Renal cortex interstitium (tissue), 15 donors: ENCODE measurements at places on chromosomes 7 and 10.

GRCh38 chr7:108613147-108613948 lies 43.7 kb downstream of the DNAJB9 start:
- peak; percentile 20 for DNase-seq

- no peak for DNase-seq
Observed at GRCh38 chr10:86851328-86852207, 95.1 kb downstream of the BMPR1A start.

DNA sequence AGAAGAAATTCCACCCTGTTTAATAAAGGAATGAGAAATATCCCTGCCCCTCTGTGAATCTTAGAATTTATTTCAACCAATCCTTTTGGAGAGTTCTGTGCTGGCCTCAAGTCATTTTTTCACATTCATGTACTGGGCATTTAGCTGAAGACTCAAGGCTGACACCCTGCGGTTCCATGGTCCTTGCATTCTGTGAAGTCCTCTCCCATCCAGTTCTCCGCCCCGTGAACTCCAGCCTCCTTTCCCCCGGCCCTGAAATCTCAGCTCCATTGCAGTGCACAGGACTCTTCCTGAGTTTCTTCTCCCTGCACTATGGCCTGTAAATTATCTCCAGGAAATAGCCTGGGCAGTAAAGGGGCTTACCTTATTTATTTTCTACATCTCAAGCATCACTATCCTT lies 183.0 kb upstream of the KCND2 start:
- no peak for DNase-seq

DNA sequence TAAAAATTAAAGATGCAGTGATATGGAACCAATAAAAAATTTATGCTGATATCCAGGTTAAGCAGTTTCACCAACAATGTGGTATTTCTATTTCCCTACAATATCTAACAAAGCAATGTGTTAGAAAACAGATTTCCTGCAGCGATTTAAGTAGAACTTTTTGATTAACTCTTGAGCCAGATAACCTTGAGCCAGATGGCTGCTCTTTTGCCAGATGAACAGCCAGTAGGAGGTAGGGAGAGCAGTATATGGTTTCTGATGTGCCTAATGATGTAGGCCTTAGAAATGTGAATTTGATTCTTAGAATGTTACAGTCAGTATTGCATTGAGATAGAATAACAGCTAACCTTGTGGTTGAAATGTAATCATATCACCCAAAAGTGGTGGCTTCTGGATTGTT lies 31.1 kb downstream of the STAMBPL1 start:
- no peak for DNase-seq

GRCh38 chr7:140206616-140207389 lies 30.0 kb upstream of the KDM7A start:
- no peak for DNase-seq

GRCh38 chr7:77450613-77451012 lies 34.5 kb upstream of the GSAP start:
- DNase-seq, result no peak

DNA sequence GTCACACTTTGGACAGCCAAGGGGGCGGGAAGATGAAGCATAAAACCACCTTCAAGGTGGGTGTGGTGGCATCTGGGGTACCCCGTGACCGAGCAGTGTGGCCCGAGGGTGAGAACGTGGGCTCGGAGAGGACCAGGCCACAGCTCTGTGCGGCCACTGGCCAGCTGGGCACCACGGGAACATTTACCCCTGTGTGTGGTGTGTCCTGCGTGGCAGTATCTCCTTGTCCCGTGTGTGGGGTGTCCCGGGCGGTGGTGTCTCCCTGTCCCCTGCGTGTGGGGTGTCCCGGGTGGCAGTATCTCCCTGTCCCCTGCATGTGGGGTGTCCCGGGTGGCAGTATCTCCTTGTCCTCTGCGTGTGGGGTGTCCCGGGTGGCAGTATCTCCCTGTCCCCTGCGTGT lies 570.3 kb downstream of the DNAJB6 start:
- no peak for DNase-seq

DNA sequence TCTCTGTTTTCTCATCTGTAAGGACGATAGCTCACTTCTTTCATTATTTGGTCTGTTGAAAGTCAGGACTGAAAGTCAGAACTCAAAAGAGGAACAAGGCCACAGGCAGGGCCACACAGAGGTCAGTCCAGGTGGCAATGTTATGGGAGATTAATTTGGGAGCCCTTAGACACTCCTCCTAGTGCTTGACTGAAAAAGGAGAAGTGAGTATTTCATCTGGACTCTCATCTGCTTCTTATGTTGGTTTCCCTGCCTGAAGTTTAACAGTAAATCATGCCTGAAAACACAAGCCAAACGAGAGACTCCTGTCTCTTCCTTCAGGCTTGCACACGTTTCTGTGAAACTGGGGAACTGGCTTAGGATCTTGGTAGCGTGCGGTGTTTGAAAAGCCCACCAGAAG lies 248.5 kb downstream of the BUB3 start:
- DNase-seq, result no peak

DNA sequence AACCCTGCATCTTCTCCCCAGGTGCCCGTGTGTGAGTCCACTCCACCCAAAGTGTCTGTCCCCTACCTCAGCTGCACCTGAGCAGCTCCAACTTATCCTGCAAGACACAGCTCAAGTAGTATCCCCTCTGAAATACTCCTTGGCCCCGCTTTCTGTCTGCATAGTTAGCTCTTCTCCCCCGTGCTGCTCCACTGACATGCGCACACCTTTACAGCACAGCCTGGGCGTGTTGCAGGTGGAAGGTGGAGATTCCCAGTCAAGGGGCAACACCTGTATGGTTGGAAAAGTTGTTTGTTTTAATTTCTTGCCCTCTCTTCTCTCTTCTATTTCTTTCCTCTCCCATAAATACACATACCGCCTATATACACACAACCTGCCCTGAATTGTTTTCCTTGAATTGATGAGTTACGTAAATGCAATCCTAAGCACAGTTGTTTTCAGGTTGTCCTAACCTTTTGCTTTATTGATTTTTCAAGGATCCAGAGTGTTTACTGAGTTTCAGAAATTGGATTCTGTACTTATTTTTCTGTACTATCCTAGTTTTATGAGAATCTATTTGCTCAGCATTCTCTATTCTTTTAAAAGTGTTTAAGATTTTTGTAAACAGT lies 14.9 kb downstream of the MET start:
- no peak for DNase-seq

DNA sequence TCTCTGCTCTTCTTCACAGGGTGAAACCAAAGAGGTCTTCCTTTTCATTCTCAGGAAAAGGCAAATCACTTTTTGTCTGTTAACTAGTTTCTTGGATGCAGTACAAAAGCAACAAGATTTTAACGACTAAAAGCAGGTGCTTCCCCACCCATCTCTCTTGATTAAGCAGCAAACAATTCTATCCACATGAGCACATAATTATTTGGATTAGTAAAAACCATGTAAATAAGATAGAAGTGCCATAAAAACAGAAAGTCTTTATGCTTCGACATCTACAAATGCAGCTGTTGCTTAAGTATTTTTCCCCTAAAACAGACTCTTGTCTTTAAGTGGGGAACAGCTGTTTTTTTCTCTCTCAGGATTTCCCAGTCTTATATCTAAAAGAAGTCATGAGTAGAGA lies 37.4 kb downstream of the USP54 start:
- no peak for DNase-seq

GRCh38 chr10:114753126-114753525 lies 68.5 kb upstream of the FHIP2A start:
- no peak for DNase-seq

- DNase-seq, result peak; percentile 63
Observed at GRCh38 chr10:69567920-69568319, 5.3 kb downstream of the NEUROG3 start.

DNA sequence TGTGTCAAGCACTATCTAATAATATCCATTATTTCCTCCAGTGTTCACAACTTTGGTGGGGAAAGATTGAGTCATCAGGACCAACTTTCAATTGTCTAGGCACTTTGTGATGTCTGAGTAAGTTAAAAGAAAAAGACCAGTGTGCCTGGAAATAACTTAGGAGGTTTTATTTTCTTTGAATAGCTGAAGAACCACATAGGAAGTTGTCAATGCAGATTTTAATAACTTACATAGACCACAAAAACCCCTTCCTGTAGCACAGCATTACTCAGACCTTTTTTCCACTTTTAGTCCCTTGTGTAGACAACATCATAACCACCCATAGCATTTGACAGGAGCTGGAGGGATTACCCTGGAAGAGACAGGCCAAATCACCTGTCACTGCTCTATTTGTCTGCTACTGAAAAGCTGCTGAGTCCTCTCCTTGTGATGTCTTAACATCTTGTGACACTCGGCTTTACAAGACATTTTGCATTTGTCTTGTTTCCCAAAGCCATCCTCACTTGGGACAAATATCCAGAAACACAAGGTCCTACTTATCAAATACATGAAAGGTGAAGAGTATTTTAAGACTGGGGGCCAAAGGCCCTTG lies 241.5 kb upstream of the PTER start:
- no peak for DNase-seq

DNA sequence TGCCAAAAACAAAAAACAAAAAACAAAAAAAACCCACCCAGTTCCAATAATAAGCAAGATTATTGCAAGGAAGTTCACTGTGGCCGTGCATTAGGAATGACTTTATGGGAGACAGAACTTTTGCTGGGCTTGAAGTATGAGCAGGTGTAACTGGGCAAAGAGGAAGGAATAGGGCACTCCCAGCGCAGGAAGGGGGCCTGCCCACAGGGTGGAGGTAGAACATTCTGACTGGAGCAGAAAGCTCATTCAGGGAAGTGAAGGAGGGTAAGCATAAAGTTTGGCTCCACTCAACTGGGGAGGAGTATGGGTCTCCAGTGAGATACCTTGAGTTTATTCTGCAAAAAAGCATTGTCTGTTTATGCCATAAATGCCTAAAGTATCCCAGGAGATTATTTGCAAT lies 42.1 kb upstream of the WIPF3 start:
- no peak for DNase-seq

DNA sequence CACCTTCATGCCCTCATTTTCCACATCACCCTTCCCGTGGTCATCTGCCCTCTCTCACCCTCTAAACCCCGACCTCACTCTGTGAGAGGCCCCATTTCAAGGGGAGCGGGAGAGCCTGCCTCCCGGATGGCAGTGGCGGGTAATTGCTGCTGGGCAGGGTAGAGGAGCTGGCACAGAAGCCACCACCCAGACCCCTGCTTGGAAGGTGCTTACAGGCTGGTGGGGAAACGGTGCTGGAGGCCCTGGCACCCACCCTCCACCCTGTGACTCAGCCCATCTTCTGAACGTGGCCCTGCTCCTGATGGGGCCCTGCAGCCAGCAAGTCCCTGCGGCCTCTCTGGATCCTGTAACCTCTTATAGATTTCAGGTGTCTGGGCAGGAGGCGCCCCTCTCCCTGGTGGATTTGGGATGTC lies 10.6 kb upstream of the PWWP2B start:
- DNase-seq, result no peak

GRCh38 chr7:105246256-105246655 lies 142.5 kb downstream of the SRPK2 start:
- DNase-seq, result no peak
